Activated T-cell treated with anti-CD3 and anti-CD28 coated beads, Interleukin-2, amount 50 U/mL, for 4 hours (primary cell): ENCODE measurements at places on chromosomes 5 and 9. TPM values are rescaled to one million over a fixed set of nuclear protein-coding genes. Genes with fewer than 3 reads are reported as not detected.

DNA sequence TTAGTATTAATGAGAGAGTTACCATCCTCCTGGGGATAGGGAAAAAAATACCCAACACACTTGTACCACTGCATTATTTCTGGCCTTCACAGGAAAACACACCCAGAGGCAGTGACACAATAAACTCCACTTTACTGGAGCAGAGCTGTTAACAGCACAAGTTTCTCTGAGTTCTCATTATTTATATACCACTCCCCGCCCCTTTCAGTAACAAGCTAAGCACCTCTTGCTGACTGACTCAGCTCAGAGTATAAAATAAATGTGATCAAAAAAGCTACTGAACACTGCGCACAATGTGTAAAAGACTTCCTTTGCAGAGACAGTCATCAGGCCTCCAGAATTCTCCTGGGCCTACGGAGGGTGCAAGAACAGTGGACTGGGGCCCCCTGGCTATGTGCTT lies 21.6 kb downstream of the KLF9 start:
- DNase-seq: no peak

DNA sequence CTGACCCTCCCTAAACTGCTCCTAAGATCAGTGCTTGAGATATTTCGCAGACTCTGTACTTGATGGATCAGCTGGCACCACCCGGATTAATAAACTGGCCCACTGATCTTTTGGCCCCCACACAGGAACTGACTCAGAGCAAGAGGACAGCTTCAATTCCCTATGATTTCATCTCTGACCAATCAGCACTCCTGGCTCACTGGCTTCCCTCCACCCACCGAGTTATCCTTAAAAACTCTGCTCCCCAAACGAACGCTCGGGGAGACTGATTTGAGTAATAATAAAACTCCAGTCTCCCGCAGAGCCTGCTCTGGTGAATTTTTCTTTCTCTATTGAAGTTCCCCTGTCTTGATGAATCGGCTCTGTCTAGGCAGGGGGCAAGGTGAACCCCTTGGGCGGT lies 36.5 kb upstream of the CD180 start:
- no peak for DNase-seq

- no peak for DNase-seq
Measured at GRCh38 chr9:111854799-111855198, 41.8 kb upstream of the UGCG start.

DNA sequence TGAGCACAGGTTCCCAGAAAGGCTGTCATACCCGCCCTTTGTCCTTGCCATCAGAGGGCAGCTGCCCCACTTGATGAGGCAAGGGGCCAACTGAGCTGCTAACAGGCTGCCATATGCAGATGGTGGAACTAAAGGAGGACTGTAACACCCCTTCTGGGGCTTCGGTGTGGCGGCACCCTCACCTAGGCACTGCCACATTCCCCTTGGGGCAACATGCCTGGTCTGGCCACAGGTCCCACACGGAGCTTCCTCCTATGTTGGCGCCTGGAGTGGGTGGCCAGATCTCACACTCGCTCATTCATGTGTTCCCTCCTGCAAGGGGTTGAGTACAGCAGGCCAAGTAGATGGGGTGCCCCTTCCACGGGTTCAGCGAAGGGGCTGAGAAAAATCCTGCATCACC lies 777.4 kb upstream of the CHD1 start:
- DNase-seq: no peak

DNA sequence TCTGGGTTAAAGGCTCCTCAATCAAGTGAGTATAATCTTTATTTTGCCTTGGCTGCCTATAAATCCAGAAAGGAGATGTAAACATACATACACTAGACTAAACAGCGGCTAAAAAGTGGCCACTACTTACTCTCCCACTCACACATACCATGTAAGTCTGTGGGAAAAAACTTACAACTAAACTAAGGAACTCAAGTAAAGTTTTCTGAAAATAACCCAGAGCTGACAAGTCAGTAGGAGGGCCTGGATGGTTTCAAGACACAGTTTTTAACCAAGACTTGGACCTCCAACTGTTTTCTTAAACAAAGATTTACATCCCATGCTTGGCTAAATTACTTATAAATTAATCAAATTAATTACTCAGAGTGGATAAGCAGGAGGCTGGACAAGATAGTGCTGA lies 64.5 kb downstream of the CEP120 start:
- no peak for DNase-seq

- no peak for DNase-seq
Measured at GRCh38 chr5:38832810-38833209, 13.0 kb upstream of the OSMR start.

- DNase-seq: no peak
Measured at GRCh38 chr5:64158827-64159226, 6.8 kb upstream of the RNF180 start.

DNA sequence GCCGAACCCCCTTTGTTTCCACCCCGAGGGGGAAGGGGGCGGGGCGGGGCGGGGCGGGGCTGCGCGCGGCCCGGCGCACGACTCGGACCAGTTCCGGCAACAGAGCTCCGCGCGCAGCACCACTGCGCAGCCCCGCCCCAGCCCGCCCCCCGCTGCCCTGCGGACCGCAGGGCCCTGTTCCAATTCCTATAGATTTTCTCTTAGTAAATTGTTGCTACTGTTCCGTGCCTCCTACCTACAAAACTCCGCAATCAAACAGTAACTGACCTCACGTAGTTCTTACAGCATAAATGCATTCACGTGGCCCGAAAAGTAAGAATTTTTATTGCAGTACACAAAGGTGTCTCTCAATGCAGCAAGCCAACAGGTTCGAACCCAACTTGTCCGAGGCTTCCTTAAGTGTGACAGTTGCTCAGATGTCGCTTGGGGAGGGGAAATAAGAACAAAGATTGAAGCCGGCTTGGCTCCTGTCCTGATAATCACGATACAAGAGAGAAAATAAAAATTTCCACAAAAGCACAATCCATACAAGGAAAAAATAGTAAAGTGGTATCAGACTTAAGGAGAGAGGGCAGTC lies 1.2 kb upstream of the RNF38 start:
- DNase-seq: no peak

DNA sequence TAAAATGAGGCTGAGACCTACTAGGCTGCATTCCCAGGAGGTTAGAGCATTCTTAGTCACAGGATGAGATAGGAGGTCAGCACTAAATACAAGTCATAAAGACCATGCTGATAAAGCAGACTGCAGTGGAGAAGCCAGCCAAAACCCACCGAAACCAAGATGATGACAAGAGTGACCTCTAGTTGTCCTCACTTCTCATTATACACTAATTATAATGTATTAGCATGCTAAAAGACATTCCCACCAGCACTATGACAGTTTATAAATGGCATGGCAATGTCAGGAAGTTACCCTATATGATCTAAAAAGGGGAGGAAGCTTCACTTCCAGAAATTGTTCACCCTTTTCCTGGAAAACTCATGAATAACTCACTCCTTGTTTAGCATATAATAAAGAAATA lies 88.6 kb downstream of the PLPPR1 start:
- DNase-seq: no peak

- no peak for DNase-seq
Measured at GRCh38 chr5:35134278-35135030, 86.7 kb upstream of the AGXT2 start.

GRCh38 chr5:140875085-140876065 lies at the start of gene PCDHA12:
TSS of gene PCDHA12 (plus strand) at chr5:140875308. CDS start at chr5:140875473, 165 bp downstream.
- DNase-seq: no peak

DNA sequence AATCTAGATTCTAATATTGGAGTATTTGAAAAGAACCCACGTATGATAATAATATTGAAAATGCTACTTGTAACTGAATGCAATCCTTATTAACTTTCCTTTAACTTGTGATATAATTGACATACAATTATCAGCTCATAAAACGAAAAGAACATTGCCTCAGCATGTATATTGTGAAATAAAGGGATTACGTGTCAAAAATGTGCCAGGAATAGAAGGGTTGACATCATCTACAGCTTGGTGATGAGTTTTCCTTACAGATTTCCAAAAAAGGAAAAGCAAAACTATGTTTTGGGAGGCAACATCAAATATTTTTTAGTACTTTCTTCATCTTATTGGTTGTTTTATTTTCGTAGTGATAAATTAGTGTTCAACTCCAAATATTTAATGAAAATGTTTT lies 266.0 kb upstream of the PTGER4 start:
- no peak for DNase-seq

ZNF454 gene
- total RNA-seq: not detected

CSF1R gene
- total RNA-seq: 0.46 TPM

TMEM171 gene
- total RNA-seq: not detected

GPRIN1 gene
- 4.5 TPM for total RNA-seq

GPR150 gene
- total RNA-seq: 0.53 TPM

OR2Y1 gene
- not detected for total RNA-seq
